ENCODE measurements at places on chromosomes 5 and 9.

DNA sequence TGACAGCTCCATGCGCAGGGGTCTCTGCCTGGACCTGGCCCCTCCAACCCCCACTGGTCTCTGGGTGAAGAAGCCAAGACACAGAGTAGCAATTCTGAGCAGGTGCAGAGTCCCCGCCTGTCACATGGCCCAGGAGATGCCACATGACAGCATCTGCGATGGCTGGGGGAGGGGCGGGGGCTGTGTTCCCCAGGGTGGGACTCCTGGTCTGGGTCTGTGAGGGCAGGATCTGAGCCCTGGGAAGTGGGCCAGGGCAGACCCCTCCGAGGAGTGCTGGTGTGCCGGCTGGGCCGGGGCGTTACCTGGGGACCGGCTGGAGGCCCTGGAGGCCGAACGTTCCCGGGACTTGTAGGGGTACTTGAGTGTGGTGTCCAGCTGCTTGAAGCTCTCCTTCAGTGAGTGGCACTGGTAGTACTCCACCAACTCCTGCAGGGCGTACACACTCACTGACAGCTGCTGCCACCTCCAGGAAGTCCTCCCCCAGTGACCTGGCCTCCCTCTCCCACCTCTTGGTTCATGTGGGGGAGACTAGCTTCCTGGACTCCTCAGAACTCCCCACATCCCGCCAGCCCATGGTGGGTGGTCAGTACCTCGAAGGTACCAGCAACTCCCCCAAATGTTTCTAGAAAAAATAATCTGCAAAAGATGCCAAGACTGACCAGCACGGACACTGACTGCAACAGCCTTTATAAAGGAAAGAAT, 32.1 kb upstream of the SARDH start:
- no peak for DNase-seq

GRCh38 chr9:110351009-110351467, 13.4 kb upstream of the TXNDC8 start:
- DNase-seq = no peak

DNA sequence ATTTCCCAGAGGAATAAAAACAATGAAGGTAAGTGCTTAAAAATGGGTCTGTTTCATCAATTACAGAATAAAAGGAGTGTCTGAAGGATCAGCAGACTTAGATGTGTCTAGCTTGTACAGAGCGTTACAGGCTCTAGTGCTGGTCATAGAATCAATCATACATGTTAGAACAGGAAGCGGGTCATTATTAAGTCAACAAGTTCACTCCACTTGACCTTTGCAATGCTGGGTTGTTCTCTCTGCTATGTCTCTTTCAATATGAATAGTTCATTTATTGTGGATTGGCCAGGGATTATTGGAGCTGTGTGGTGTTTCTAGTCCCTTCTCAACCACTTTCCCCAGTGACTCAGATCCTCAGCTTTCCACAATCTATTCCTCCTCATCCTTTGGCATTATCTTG, 20.7 kb upstream of the EGFLAM start:
- no peak for DNase-seq

DNA sequence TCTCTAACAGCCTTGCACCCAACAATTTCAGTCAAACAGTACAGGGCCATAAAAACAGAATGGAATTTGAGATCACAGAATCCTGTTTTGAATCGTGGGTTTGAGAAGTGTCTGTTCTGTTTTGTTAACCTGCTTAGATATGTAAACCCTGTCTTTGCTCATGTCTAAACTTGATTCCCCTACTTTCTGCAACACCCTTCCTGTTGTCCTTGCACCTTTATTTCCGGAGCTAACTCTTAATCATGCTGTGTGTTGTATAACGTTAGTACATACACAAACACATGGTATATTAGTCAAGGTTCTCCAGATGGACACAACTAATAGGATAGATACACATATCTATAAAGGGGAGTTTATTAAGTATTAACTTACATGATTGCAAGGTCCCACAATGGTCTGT, 2229.2 kb upstream of the C9orf72 start:
- DNase-seq = no peak

DNA sequence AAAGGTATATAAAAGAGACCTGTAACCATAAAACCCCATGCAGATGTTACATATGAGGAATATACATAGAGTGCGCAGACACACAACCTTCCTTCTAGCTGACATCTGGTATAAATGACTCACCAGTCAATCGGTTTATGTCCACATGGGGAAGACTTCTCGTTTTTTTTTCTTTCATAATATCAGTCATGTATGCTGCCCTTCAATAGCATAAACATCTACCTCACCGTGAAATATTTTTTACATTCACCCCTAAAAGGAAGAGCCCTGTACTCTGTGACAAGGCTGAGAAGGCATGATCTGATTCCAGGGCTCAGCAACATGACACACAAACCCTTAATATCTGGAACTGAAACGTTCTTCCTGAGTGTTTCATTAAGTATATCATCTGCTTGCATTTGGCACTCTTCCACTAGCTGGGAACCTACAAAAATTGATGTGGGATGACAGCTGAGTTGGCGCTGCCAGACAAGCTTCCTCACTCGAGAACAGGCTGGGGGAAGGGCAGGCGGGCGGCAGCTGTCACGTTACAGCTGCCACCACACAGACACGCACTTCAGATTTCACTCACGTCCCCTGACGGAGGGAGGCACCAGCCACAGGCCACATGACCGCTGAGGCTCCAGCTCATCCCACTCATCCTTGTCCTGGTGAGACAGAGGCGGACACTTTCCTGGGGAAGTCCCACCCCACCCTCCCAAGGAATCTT, 74.2 kb downstream of the SHB start:
- DNase-seq = no peak

DNA sequence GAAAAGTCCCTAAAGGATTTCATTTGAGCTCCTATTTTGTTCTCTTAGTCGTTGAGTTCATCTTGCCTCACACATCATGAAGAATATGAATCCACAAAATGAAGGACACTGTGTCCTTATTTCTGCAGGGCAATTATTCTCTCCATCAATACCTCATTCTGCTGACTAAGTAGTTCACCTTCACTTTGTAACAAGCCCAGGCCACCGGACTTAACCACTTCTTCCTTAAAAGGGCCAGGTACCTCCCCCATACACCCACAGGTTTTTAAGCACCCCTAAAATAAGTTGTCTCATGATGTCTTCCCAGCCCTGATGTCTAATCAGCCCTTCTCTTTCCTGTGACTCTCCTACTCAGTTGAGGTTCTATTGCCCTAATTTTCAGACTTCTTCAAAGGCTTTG, 67.1 kb upstream of the PLPP6 start:
- no peak for DNase-seq
